Activated T-cell treated with anti-CD3 and anti-CD28 coated beads, Interleukin-2, amount 50 U/mL, for 1 hour (primary cell): ENCODE measurements at places on chromosomes 1 and 21.

- peak; percentile 50 for DNase-seq
These were observed 13.4 kb upstream of the PIAS3 start for GRCh38 chr1:145871994-145872924.

GRCh38 chr1:87450615-87451209 is 122.0 kb downstream of the LMO4 start:
- DNase-seq = peak; percentile 27

GRCh38 chr1:171913385-171913784 is 72.1 kb downstream of the DNM3 start:
- DNase-seq = no peak

- peak; percentile 77 for DNase-seq
These were observed 2.1 kb downstream of the ARHGEF2 start for GRCh38 chr1:155976062-155976912.

DNA sequence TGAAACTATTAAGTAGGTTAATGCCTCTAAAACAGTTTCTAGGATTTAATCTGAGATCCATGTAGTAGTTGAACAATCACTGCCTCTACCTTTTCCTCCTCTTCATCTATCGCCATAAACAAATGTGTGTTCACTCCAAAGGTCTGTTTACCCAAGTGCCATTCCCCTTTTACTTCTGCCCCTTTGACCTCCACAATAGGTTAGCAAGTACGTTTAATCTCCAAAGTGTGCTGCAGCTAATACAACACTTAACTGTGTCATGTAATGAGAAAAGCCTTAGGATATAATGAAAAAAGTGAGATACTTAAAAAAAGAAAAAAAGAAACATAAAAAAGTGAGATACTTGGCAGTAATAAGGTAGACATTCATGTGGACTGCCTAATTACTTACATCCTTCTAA is 28.2 kb downstream of the GPBP1L1 start:
- DNase-seq = no peak

DNA sequence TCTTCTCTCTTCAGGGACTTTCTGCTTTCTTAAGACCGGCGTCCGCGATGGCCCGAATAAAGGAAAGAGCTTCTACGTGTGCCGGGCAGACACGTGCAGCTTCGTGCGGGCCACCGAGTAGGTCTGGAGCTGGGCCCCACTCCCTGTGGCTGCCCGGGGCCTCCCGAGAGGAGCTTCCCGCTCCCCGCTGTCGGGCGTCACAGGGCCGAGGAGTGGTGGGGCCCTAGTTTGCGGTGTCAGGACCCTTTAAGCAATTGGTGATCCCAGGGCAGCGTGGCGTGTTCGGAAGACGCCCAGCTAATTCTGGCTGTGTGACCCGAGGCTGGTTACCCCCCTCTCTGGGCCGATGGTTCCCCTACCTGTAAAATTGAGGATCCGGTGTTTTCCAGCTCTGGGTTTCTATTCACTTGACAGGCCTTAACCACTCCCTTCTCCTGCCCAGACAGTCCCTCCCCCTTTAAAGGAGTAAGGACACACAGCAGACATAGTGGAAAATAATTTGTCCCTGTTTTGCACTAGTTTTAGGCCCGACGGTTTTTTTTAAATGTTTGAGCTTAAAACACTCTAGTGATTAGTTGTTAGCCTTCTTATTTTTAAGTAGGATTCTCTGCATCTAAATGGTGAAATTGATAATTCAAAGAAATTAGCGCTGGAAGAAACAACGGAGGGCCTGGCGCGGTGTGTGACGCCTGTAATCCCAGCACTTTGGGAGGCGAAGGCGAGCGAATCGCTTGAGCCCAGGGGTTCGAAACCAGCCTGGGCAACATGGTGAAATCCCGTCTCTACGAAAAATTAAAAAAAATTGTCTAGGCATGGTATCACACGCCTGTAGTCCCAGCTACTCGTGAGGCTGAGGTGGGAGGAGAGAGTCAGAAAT is 553 bp downstream of the TTF2 start:
- DNase-seq = no peak

DNA sequence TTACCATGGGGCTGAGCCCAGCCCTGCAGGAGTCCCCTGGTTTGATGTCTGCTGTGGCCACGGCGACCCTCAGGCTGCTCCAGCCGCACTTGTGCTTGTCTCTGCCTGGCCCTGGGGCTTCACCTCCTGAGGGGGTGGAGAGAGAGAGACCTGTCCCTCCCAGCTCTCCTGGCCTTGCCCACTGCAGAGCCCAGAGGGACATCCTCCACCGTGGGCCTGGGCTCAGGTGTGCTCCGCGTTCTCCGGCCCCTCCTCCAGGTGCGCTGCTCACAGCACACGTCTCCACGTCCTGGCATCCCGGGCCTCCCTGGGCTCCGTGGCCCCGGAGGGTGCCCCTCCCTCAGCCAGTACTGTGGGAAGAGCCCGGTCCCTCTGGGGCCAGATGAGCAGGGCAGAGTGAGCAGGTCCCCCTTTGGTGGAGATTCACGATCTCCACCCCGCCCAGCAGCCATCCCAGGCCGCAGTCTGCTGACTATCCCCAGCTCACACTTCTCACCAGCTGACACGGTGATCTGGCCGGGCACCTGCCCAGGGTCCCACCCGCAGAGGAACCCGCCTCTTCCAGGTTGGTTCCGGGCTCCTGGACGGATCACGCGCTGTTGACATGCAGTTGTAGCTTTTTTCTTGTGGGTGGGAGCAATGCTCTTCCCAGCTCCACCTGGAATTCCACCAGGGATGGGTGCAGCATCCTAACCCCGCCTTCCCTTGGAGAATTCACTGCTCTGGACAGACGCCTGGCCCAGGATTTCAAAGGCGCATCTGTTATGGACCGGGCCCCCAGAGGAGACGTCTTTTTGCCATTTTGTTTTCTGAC is 41.8 kb upstream of the POFUT2 start:
- DNase-seq = no peak

GRCh38 chr1:6103854-6104530 is 58.3 kb downstream of the KCNAB2 start:
- DNase-seq = no peak

DNA sequence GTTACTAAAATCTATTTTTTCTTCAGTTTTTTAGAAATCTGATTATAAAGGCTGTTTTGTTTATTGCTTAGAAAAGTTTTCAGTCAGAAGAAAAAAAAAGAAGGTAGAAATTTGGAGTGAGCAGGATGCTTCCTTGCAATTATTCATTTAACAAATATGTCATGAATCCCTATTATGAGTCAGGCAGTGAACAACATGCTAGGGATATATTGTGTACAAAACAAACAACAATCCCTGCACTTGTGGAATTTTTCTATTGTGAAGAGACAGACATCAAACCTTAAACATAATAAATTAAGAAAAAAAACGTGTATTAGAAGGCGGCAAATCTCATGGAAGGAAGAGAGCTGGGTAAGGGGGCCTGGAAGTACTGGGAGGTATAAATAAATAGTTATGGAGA is 664.1 kb upstream of the CAMK1G start:
- DNase-seq = no peak

GRCh38 chr1:203057911-203058675 is 27.7 kb downstream of the MYOG start:
- DNase-seq = no peak

DNA sequence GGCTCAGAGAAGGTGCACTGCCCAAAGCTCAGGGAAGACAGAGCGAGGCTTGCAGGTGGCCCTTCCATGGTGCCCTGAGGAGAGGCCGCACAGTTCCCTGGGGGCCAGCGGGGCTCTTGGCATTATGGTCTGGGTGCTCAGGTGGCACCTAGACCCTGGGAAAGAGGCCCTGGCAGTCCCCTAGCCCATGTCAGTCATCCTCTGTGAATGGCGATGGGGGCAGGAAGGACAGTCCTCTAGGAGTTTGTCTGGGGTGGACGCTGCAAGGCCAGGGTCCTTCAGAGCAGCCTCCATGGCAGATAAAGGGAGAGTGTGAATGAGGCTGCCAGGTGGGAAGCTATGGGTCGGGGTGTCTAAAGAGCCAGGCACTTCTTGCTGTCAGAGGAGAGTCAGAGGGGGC is 345.9 kb upstream of the VAMP3 start:
- DNase-seq = no peak

DNA sequence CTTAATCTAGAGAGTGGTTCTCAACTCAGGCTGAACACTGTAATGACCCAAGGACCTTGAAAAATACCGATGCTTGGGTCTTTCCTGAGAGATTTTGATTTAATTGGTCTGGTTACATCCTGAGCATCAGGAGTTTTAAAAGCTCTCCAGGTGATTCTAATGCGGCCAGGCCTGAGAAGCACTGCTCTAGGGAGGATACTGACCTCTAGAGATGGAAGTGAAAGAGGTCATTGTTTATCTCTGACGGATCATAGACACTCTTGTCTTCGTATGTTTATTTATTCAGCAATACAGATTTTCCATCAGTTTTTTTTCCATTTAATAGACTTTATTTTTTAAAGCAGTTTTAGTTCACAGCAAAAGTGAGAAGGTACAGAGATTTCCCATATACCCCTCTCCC is 54.5 kb upstream of the IGSF5 start:
- DNase-seq = no peak

DNA sequence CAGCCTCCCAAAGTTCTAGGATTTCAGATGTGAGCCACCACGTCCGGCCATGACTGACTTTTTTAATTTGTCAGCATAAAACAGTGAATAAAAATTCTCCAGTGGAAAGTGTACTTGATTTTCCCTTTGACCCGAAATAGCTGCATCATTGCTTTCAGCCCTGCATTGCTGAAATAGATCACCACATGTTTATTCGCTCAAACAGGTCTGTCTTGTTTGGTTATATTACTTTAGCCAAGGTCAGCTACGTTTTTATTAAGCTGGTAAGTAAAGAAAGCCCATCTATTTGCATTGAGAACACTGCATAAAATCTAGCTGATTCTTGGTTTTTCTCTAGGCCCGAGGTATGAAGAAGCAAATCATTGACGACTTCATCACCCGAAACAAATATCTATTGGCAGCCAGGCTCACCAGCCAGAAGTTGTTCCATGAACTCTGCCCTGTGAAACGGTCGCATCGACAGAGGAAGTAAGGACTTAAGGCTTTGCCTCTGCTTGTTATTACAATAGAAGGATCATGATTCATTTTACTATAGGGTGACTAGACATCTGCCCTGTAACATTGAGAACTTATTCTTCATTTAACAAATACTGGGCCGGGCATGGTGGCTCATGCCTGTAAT is 25.6 kb downstream of the AGMAT start:
- no peak for DNase-seq

DNA sequence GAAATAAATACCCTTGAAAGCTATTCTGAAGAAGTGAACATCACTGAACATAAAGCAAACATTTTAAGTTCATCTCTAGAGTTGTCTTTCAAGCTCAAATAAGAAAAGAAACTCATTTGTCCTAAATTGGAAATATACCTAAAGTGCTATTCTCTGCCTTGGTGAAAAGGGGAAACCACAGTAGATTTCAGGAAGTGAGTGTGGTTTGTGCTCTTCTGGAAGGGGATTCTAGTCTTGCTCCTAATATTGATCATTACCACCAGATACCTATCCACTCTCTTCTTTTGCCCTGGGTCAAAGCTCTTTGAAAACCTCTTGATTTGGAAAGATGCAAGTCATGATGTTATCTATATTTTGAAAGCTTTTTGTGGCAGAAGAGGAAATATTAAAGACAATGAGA is 798.1 kb downstream of the ADGRL2 start:
- no peak for DNase-seq

DNA sequence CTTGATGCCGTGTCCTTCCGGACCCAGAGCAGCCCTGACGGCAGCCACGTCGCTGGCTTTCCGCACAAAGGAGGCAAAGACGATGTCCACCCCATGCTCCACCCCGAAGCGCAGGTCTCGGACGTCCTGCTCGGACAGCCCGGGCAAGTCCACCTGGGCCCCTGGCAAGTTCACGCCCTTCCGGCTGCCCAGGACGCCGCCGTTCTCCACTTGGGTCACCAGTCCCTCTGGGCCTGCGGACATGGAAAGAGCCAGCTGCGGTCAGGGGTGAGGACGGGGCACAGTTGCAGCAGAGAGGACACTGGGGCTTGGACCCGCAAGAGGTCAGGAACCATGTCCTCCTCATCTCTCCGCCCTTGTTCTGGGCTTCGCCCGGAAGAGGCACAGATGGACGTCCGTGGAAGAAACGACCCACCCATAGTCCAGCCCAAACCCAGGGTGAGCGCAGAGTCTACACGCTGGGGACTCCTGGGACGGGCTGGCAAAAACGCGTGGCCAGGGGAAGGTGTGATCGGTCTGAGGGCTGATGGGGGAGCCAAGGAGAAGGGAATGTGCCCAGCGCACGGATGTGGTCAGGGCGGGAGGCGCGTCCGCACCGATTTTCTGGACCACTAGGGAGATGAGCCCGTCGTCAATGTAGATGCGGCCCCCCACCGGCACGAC is 6.6 kb downstream of the PKLR start:
- DNase-seq = no peak

GRCh38 chr1:5711079-5711478 is 281.1 kb downstream of the NPHP4 start:
- no peak for DNase-seq

DNA sequence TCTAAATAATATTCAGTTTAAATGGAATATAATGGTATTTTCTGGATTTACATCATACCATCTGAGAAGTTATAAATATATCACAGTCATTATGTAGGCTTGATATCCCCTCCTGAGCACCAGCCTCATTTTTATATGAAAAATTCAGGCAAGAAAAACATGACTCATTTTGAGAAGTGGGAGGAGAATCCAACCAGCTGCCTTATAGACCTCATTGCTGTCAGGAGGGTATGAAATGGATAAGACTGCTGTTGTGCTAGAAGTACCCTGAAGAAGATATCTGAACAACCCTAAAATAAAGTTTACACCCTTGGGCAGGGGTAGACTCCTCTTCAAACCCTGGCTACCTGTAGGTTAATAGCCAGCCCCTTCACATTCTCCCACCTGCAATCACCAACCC is 8.8 kb downstream of the GIPC2 start:
- DNase-seq = no peak

- DNase-seq = no peak
These were observed 31.3 kb upstream of the BTG2 start for GRCh38 chr1:203273869-203274602.

DNA sequence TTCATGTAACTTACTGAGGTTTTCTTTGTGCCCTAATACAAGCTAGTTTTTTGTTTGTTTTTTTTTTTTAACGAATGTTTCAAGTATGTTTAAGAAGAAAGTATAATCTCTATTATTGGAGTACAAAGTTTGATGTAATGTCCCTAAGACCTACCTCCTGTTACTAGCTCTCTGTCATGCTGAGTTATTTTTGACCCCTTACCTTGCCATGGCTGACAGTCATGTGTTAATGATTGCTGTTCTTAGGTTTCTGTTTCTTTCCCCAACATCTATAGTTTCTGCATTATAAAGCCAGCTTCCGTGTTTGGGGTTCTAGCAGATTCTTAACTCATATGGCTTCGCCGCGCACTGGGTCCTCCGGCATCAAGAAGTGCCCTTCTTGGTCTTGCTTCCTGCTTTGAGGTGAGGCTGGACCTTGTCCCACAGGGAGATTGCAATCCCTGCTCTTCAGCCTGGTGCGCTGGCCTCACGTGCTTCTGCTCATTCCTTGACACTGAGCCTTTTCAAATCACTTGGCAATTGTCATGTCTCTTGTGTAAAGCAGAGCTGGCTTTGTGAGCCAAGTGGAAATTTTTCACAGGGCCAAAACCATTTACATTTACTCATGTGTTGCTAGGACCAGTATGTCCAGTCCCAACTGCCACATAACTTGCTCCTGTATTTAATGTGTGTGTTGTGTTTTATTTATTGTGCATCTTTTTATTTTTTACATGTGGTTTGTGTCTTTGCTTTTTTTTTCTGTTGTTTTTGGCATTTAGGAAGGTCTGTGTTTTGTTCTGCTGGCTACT is 135.0 kb upstream of the COL6A1 start:
- DNase-seq = no peak
